Stimulated activated CD4-positive, alpha-beta T cell treated with anti-CD3 and anti-CD28 coated beads, Interleukin-15, amount 100 ng/mL, for 1 hour (primary cell): ENCODE measurements at places on chromosomes 2 and 18.

- DNase-seq: no peak
These were observed 9.9 kb upstream of the SLC66A3 start for GRCh38 chr2:11145350-11145749.

DNA sequence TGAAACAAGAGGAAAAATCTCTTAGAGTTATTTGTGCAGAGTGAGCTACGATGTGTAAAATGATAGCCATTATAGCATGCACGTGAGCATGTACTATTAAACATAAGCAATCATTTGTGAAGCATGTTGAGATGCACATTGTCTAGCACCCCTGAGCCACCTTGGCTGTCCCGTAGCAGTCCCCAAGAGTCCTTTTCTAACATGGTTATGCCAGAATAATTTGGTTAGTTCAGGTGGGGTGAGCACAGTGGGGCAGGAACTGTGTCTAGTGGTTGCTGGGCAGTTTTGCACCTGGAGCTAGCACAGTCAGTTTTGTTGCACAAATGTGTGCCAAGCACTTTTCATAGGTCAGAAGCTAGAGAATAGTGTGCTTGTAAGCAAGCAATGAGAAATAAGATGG lies 809.8 kb downstream of the RNF144A start:
- DNase-seq: no peak

GRCh38 chr2:222289278-222290160 lies 9.3 kb downstream of the PAX3 start:
- DNase-seq: no peak

DNA sequence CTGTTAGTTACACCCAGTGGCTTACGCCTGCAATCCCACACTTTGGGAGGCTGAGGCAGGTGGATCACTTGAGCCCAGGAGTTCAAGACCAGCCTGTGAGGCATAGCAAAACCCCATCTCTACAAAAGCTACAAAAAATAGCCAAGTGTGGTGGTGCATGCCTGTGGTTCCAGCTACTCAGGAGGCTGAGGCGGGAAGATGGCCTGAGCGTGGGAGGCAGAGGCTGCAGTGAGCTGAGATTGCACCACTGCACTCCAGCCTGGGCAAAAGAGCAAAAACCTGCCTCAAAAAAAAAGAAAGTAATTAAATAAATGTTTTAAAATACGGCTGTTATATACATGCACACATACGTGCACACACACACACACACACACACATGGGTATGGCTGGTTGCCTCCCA lies 194.8 kb downstream of the HDAC4 start:
- DNase-seq: no peak

GRCh38 chr2:241422350-241422749 lies 66.3 kb downstream of the FARP2 start:
- DNase-seq: no peak
